Mammary epithelial cell (primary cell): ENCODE measurements at places on chromosomes 3 and 15. TPM values are rescaled to one million over a fixed set of nuclear protein-coding genes. Genes with fewer than 3 reads are reported as not detected.
A peak's percentile ranks its signal among the peaks of the same experiment; 100 is the strongest.

GRCh38 chr3:129599607-129600006 lies 6.9 kb downstream of the PLXND1 start:
- no peak for DNase-seq

DNA sequence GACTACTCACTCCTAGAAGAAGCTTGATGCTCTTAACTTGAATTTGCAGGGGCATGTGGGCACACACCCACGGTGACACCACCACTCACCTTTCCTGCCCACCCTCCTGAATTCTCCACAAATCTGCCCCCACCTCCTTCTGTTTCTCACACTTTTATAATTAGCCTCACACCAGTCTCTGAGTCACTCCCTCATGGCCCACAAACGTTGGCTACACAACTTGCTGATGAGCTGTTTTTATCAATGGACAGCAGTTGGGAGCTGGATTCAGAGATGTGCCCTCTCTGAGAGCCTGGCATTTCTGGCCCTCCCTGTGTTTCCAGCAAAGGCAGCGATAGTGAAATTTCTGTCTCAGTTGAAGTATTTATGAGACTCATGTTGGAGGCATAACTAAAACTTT lies 1.3 kb downstream of the COLQ start:
- DNase-seq: no peak

DNA sequence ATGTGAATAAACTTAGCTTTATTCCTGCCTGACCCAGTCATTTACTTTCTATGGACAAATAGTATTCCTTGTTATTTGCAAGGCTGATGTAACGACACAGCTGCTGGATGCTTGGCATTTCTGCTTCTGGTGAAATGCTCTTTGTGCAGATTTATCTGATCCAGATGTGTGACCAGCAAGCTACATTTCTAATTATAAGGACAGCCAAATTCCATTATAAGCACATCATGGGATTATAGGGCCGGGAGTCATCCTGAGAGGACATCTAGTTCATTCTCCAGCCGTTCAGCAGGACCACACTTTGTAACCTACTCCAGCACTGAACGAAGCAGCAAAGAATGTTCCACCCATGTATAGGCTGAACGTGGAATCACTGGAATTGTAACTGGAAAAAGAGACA lies 42.9 kb downstream of the FNDC3B start:
- peak; percentile 35 for DNase-seq

GRCh38 chr3:69370156-69370883 lies 15.6 kb downstream of the FRMD4B start:
- DNase-seq: peak; percentile 70

- no peak for DNase-seq
These were observed 319.1 kb upstream of the TBL1XR1 start for GRCh38 chr3:177516158-177517011.

DNA sequence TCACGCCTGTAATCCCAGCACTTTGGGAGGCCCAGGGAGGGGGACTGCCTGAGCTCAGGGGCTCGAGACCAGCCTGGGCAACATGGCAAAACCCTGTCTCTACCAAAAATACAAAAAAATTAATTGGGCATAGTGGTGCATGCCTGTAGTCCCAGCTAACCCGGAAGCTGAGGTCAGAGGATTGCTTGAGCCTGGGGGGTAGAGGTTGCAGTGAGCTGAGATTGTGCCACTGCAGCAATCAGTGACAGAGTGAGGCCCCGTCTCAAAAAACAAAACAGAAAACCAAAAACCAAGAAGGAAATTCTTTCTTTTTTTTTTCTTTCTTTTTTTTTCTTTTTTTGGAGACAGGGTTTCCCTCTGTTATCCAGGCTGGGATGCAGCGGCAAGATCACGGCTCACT lies 3.5 kb downstream of the SPATA12 start:
- no peak for DNase-seq

- DNase-seq: no peak
These were observed 132.8 kb upstream of the ZPLD1 start for GRCh38 chr3:102302020-102302419.

- DNase-seq: no peak
These were observed 34.8 kb downstream of the MITF start for GRCh38 chr3:69774029-69774428.

- DNase-seq: no peak
These were observed 52.1 kb downstream of the TASOR start for GRCh38 chr3:56630966-56631365.

DNA sequence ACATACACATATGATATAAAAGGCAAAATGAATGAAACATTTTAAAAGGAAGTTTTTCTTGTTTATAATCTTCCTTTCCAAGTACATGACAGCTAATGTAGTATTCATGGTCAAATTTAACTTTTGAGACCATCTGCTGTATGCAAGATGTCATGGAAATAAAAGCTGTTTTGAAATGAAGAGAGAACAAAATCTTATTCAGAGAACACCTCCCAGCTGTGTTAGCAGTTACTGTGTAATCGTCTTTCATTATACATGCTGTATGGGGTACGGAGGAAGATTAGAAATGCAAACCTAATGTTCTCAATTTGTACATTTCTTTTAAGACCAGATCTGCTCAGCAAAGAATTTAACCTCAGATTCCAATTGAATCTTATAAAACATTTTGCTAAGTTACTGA lies 1182.3 kb downstream of the OTOL1 start:
- no peak for DNase-seq

- DNase-seq: no peak
These were observed 55.3 kb upstream of the P2RY1 start for GRCh38 chr3:152779653-152780052.

DNA sequence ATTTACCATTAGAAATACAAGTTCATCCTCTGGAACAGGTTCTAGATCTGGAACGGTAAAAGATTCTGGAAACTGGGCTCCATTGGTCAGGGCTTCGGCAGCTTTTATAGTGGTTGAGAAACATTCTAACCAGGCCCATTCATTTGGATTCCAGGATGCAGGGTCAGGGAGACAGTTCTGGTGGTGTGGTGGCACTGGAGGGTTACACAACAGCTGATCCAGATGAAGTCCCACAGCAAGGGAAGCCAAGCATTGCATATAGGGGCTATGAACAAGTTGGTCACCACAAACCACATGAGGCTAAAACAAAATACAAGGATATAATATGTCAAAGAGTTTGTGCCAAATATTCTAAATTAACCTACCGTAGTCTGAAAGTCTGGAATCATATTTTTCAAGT lies 43.0 kb downstream of the FBXL22 start:
- no peak for DNase-seq

DNA sequence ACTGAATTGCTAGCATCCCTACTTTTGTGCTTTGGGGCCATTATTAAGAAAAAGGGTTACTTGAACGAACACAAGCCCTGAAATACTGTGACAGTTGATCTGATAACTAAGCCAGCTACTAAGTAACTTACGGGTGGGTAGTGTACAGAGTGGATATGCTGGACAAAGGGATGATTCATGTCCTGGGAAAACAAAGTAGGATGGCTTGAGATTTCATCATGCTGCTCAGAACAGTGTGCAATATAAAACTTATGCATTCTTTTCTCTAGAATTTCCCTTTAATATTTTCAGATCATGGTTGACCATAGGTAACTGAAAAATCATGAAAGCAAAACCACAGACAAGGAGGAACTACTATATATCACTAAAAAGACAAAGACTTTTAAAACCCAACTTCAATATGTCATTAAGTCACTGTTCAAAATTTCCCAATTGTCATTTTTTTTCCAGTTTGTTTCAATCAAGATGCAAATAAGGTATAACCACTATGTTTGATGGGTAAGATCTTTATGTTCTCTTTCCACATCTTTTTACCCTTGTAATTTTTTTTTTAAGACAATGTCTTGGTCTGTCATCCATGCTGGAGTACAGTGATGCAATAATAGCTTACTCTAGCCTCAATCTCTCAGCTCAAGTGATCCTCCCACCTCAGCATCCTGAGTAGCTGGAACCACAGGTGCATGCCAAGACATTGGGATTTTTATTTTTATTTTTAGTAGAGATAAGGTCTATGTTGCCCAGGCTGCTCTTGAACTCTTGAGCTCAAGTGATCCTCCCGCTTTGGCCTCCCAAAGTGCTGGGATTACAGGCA lies 67.7 kb downstream of the IFT80 start:
- peak; percentile 58 for DNase-seq

GRCh38 chr3:13517253-13517977 lies 31.5 kb upstream of the FBLN2 start:
- no peak for DNase-seq

ATP8B4 gene
- not detected for polyA plus RNA-seq

DPPA2 gene
- polyA plus RNA-seq: not detected

GADL1 gene
- not detected for polyA plus RNA-seq

SLC28A2 gene
- not detected for polyA plus RNA-seq
